Activated CD8-positive, alpha-beta memory T cell treated with anti-CD3 and anti-CD28 coated beads, Interleukin-2, amount 50 U/mL, for 4 hours (primary cell): ENCODE measurements at places on chromosomes 1 and 21.

- DNase-seq = no peak
Observed at GRCh38 chr1:152613511-152613910, at the start of gene LCE3B. Gene LCE3B (plus strand): TSS chr1:152613811. CDS start chr1:152613811, 0 bp downstream.

DNA sequence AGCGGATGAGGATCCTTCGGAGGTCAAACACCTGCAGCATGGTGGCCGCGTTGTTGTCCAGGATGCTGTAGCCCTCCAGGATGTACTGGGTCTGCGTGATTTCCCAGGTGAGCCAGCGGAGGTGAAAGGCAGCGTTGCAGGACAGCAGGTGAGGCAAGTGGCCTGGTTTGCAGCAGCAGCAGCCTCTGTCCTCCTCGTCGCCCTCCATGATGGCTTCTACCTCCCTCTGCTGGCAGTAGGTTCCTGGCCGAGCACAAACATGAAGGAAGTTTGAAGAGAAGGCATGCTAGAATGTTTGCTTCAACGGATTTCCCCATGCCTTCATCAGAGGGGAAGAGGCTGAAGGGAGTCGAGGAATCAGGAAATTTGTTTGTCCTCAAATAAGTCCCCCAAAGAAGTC is 74.7 kb downstream of the NTPCR start:
- DNase-seq = no peak

DNA sequence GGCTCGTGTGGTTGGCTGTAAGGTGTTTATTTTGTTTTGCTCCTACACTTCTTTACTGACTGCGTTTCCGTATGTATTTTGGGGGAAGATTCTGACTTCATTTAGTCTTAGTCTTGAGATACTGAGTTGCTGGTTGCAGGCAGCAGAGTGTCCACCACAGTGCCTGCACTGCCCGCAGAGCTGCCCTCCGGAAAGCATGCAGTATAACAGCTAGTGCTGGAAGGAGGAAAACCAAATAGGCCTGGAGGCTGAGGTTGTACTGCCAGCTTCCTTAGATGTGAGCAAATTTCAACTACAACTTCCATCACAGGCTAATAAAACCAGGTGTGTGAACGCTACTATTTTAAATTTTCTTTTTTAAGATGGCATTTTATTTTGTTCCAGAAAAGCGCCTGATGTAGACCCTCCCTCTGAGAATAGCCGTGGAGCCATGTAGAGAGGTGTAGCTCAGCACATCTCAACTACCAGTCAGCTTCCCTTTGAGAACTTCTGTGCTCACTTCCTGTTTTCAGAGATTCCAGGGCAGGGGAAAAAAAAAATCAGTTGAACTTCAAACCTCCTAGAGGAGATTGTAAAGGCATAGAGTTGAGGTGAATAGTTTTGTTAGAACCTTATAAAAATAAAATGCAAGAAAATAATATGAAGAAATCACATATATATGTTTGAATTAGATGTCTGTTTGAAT is 17.6 kb downstream of the LMO4 start:
- no peak for DNase-seq

DNA sequence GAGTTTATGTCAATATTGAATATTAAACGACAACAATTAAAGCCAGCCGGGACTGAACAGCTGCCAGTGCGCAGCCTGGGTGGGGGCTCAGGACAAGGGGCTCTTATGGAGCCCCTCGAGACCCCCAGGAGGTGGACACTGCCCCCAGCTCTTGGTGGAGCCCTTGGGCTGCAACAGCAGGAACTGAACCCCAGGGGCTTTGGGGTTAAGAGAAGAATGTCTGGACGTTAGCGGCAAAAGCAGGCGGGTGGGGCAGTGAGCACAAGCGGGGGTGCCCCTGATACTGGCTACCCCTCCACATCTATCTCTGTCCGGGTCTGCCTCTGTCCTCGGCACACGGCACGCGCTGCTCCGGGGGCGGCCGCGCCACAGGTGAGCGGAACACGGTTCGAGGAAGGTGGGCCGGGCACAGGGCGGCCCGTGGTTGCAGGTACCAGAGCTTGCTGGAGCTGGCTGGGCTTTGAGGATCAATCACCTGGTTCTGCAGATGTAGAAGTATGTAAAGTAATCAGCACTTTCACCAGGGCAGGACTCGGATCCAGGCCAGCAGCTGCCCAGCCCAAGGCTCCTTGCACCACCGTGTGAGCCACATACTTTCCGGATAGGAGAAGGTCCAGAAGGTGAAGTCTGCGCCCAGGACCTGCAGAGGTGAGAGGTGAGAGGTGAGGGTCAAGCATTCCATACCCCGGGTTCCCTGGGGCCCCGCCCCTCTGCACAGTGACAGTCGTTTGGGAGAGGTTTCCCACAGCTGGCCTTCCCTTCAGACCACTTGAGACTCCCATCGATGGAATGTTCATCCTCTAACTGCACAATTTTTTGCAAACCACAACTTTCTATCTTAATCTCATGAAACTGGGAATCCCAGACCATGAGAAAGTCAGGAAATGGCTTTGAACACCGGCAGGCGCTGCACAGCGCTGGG is 12.4 kb upstream of the POFUT2 start:
- peak; percentile 13 for DNase-seq

DNA sequence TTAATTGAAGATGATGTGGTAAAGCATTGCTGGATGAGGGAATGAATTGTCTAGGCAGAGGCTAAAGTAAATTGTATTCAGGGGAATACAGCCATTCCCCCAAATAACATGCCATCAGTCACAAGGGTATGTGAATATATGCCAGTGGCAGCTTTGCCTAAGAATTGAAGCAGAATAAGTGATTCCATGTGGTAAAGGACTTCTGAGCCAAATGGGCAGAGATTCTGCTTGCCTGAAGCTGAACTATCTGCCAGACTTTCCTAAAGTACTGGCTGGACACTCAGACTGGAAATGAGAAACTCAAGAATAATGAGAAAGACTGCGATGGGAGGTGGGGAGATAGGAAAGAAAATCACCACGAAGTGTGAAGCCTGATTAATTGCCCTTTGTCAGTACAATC is 2.4 kb downstream of the LIX1L start:
- no peak for DNase-seq

DNA sequence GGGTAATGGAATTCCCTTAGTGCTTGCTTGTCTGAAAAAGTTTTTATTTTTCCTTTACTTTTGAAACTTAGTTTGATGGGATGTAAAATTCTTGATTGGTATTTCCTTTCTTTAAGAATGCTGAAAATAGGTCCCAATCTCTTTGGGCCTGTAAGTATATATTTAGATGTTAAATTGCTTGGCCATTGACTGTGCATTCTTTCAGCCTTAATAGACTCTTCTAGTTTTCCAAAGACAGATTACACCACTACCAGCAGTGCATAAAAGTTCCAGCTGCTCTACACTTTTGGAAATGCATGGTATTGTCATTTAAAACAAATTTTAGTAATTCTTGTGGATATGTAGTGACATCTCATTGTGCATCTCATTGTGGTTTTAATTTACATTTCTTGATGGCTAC is 464.8 kb upstream of the USP24 start:
- DNase-seq = no peak

DNA sequence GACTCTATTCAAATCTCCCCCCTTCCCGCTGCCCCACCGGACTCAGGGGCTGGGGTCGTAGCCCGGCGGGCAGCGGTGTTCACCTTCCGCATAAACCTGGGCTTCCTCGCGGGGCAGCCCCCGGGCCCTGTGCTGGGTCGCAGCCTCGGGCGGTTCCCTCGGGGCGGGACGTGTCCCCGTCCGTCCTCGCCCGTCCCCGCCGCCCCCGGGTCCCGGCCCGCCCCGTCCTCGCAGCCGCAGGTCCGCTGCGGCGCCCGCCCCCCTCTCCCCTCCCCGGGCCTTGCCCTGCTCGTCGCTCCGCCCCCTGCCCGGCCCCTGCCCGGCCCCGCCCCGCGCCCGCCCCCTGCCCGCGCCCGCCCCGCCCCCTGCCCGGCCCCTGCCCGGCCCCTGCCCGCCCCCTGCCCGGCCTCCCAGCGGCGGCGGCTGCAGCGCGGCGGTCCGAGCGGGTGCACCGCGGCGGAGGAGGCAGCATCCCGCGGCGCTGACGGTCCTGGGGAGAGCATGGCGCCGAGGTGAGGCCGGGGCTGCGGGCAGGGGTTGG is at the start of gene COL18A1:
Gene COL18A1 (plus strand): TSS at position 436 of the 541 bp plus-strand sequence. CDS start 66 bp downstream, at position 502.
- peak; percentile 40 for DNase-seq

DNA sequence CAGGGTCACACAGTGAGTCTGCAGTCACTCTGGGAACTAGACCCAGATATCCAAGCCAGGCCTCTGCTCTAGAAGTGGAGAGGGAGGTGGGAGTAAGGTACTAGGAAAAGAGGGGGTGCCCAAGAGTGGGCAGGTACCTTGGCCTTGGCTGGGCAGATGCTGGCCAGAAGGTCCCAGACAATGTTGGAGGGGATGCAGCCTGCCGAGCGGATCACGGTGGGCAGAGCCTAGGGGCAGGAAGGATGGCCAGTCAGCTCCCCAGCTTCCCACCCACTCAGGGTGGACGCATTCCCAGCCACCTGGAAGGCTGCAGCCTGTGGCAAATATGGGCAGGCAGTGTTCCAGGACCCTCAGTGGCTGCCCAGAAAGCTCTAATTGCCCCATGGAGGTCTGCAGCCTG is 23.3 kb downstream of the SPOCD1 start:
- DNase-seq = peak; percentile 13

GRCh38 chr1:204574865-204575163 is 58.6 kb downstream of the MDM4 start:
- DNase-seq = no peak

DNA sequence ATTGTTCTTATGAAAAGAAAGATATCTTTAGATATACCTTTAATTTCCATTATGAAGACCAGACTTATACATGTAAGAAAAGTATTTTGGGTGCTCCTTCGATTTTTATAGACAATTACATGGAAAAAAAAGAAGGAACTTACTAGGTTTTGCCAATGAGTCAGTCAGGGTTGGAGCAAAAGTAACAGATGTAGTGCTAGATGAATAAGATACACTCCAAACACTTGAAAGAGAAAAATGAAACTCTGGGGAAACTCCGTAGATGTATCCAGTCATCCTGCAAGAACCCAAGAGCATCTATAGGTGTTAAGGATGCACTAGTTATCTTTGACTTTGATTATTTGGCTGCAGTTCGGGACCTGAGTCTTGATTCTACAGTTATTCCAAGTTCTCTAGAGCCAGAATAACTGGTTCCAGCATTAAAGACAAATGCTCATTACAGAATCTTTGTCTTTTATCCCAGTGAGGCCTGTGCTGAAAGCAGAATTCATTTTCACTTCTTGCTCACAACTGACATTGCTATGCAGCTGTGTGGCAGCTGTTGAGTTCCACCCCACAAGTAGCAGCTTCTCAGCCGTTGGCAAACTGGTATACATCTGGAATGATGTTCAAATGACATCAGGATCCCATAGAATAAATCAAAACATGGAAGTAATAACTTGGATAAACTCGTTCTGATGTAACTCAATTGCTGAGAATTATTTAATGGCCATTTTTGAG is 326.1 kb downstream of the ASTN1 start:
- DNase-seq = no peak

DNA sequence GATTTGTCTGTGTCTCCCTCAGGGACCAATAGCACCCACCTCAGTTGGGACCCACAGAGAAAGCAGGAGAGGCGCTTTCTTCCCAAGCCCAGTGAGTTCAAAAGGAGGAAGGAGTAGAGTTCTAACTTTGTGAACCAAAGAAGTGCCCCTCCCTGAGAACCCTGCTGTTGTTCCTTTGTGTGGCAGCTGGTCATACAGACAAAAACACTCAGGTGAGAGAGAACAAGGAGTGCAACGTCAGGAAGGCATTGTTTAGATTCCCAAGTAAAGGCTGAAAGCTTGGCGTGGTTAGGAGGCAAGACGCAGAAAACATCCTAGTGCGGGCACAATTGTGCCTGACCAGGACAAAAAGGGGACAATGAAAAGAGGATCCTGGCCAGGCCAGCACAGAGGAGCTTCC is 654.6 kb downstream of the KIF26B start:
- no peak for DNase-seq

DNA sequence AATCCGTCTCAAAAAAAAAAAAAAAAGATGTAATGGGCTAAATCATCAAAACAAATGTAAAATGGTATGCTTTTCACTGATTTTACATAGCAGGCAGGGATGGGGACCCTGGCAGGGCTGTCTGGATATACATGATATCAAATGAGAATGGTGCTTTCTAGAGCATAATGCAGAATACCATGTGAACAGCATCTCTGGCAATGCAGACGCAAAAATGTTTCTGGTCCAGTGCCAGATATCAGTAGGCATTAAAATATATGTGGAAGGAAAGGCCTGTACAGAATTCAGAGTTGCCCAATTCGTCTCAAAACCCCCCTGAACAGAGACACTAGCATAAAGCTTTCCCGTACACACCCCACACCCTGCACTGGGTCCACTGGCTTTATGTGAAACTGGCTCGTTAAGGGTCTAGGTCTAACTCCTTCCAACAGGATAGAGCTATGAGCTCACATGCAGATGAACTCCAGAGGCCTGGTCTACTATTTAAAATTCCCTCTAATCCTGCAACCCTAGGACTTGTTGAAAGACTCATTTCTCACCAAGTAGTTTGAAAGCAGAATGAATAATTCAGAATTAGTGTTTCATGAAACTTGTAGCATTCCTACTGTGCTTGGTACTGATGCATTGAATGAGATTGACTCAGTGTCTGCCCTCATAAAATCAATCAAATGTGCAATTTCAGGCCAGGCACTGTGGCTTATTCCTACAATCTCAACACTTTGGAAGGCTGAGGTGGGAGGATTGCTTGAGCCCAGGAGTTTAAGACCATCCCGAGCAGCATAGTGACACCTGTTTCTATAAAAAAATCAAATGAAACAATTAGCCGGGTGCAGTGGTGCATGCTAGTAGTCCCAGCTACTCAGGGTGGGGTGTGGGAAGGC is 2.6 kb upstream of the MYSM1 start:
- no peak for DNase-seq

DNA sequence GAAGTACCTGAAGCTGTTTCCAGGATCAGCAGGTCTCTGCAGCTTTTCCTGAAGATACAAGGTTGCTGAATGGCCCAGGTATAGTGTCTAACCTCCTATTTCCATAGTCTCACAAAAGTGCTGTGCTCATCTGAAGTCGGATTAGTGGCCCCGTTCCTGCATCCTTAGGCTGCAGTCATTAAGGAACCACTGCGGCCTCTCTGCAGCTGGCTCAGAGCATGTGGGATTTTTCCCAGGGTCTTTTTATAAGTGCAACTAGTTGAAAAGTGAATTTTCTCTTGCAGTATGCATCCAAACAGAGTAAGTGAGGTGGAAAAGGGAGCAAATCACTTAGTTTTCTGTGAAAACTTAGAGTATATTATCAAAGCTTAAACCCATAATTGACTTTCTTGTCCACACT is 565.3 kb upstream of the NEGR1 start:
- DNase-seq = no peak

DNA sequence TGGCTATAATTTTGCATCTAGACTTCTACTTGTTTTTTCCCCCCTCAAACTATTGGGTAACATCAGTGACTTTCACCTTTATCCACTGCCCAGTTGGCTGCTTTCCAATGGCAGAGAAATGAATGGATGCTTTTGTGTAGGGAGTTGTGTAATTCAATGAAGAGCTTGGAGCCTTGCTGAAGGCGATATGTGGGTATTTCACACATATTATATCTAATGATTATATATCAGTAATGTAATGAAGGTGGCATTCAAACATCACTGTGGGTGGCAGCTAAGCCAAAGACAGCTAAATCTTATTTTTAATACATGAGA is 81.2 kb downstream of the TGFB2 start:
- DNase-seq = no peak

DNA sequence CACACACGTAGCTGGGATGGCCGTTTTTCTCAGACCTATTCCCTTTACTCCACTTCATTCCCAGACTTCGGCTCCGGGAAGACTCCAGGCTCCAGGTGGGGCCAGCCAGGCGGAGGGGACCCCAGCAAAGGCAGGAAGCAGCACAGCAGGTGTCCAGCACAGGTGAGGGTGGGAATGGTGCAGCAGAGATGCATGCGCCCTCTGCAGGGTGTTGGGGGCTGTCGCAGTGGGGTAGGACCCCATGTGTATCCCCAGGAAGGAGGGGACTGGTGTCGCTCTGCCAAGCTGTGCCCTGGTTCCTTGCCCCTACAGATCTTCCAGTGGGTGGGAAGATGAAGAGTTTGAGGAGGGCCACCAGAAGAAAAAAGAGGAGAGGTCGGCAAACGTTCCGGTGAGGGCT is 5.3 kb downstream of the TTC24 start:
- no peak for DNase-seq
